ENCODE measurements at places on chromosomes 7 and 10.

GRCh38 chr10:88866454-88866853, 13.6 kb upstream of the STAMBPL1 start:
- no peak for DNase-seq

- no peak for DNase-seq
Measured at GRCh38 chr7:12111422-12112405, 99.4 kb upstream of the TMEM106B start.

DNA sequence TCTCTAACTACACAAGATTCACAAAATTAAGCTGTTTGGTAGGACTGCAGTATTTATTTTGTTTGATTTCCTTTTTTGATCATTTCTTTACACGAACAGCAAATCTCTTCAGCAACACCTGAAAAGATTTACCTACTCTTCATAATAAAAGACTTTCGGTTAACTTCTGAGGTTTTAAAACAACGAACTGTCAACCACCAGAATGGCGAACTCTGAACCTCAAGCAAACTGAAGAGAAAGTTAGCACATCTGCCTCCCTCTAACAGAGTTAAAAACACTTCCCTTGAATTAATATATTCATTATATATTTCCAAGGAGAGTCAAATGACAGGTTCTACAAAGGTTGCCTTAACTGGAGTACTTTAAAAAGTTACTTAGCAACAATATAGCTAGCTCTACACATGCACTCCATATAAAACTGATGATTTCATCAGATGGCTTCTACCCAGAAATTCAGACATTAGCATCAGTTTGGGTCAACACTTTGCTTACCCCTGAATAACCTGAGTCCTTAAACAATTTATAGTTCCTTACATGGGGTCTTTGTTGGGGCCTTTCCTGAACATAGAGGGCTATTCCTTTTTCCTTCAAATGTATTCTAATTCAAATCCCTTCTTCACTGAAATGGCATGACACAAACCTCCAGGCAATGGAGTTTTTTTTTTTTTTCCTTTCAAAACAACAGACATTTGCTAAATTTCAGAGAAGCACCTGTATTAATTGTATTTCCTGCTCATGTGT, 118.3 kb downstream of the SEM1 start:
- no peak for DNase-seq

GRCh38 chr7:68622500-68622899, 975.8 kb upstream of the AUTS2 start:
- DNase-seq: no peak

DNA sequence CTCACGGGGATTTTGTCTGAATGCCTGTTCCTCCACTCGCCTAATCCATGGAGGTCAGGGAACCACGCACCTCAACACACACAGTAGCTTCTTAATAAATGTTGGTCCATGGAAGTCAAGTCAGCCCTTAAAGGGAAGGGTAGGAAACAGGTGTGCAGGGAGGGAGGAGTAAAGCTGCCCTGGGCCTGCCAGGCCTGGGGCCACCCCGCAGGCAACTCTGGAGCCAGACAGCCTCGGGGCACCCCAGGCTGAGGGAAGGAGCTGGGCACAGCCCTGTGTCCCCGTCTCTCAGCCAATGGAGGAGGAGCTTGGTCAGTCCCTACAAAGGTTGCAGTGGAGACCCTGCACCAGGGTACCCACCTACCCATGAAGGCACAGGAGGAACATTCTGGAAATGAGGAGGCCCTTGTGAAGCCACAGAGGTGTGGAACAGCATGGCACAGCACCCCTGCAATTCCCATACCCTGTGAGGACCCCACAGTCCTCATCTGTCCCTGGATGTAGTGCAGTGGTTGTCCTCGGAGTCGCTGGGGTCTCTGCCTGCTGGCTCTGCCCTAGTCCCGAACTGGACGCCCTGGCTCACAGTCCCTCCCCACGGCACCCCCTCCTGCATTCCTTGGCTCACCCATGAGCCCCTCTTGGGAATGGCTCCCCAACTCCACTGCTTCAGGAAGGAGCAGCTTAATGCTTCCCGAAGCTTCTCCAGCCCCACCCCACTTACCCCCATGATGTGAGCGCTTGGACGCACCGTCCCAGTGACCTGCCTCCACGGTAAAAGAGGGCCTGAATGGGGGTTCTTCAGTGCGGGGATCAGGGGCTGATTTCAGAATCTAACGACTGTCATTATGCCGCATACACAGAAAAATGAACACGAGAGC, 79.2 kb upstream of the INSIG1 start:
- no peak for DNase-seq

DNA sequence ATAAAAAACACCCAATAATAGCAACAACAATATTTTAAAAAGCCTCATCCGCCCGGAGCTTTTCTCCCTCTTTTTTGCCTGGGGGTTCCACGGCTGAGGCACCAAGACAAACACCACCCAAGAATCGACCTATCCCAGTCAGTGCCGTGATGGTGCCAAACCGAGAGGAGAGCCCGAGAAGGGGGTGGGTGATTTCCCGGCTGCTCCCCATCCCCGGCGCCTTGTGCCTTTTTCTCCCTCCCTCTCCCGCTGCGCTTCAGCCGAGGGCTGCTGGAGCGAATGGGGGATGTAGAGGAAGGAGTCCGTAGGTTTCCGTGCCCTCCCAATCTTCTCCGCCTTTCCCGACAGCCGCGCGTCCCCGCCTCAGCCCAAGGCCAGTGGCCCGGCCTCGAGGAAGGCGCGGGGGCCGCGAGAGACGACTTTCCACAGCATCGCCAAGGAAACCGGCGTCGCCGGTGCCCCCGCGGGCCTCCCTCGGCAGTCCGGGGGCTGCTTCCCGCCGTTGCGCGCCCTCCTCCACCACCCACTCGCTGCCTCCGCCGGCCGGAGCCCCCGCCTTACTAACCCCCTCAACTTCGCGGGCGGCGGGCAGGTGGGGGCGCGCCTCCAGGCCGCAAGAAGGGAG, 1.3 kb downstream of the EGR2 start:
- DNase-seq: no peak

DNA sequence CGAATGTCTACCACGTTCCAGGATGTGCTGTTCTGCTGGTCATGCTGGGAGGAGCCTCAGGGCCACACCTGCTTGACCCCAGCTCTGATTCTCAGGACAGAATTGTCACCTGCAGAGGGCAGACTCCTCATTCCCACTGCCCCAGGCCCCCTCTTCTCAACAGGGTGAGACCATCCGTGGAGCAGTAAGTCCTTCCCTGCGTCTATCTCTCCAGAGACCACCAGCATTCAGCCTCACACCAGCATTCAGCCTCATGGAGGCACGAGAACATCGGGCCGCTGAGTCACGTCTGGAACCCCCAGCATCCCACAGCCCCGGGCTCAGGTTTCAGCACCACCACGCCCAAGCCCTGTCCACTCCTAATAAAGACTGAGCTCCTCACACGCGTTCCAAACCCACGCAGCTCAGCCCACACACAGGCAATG, 273.4 kb downstream of the DIP2C start:
- DNase-seq: no peak

- DNase-seq: no peak
Measured at GRCh38 chr7:48420206-48420605, 248.9 kb downstream of the ABCA13 start.

DNA sequence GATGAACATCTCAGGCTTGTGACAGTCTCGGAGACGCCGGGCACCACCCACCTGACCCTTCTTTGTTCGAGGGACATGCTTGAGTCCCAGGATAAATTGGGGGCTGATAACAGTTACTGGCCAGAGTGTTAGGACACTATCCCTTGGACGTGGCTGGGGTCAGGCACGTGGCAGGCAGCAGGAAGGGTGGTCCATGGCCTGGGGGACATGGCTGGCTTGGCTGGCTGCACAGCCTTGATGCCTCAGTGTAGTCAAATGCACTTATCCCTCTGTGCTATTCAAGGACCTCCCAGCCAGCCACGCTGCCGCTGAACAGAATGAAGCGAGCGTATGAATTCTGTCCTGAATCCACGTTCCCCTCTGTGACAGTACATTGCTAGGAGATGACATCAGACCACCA, 662.0 kb upstream of the FOXK1 start:
- no peak for DNase-seq

Measured in IMR-90 (cell line).